ENCODE measurements at places on chromosomes 3 and 15.
A peak's percentile ranks its signal among the peaks of the same experiment; 100 is the strongest.

GRCh38 chr3:86890741-86891396 lies 100.1 kb downstream of the VGLL3 start:
- DNase-seq, result no peak

DNA sequence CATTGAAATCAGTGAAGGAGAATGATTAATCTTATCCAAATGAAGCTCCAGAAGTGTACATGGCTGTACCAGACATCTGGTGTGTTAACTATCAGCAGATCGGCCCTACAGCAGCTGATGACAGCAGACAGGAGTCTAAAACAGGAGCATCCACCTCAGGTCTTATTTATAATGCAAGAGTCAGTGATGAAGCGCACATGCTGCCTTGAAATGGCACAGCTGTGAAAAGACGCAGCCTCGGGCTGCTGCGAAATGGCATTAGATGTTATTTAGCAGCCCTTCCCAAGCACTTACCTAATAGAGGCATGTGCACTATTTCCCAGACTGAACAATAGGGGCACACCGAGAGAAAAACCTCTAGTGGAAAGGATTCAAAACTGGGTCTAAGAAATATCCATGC lies 472.3 kb upstream of the CBLB start:
- DNase-seq, result no peak

- DNase-seq, result no peak
These were observed 83.8 kb downstream of the APBA2 start for GRCh38 chr15:28969511-28970085.

DNA sequence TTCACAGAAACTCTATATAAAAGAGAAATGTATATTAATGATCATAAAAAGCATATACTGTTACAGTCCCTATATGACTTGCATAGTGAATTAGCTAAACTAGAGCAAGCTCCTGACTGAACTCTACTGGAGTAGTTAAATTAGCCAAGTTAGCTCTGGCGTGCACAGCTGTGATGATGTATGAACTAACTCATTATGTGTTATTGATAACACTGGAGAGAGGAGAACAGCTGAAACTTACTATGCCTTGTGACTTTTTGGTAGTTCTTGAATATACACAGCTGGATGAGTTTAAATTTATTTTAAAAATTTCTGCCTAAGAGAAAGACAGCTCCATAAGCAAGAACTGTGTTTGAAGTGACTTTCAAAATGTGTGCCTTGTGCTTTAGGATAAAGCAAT lies 8.1 kb downstream of the TIPARP start:
- no peak for DNase-seq

GRCh38 chr3:156674911-156675829 lies 780 bp downstream of the TIPARP start:
- DNase-seq, result no peak

DNA sequence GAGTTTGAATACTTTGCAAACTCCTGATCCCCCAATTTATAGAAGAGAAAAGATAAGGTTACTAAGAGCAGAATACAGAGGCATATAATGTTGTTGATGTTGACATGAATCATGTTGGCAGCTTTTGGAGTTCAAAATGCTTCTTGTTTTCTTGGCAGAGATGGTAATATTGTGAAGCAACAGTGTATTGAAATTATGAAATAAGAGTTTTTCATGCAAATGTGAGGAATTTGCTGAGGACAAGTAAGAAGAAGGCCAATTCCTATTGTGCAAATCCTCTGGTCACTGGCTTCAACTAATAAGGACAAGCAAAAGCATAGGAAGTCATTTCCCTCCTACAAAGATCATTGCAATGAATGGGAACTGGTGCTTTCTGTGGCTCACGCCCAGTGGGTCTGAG lies 126.9 kb upstream of the CHL1 start:
- no peak for DNase-seq

- DNase-seq, result no peak
These were observed 147.0 kb upstream of the THRB start for GRCh38 chr3:24641628-24642027.

- DNase-seq, result no peak
These were observed 37.6 kb downstream of the ABTB1 start for GRCh38 chr3:127710155-127710941.

DNA sequence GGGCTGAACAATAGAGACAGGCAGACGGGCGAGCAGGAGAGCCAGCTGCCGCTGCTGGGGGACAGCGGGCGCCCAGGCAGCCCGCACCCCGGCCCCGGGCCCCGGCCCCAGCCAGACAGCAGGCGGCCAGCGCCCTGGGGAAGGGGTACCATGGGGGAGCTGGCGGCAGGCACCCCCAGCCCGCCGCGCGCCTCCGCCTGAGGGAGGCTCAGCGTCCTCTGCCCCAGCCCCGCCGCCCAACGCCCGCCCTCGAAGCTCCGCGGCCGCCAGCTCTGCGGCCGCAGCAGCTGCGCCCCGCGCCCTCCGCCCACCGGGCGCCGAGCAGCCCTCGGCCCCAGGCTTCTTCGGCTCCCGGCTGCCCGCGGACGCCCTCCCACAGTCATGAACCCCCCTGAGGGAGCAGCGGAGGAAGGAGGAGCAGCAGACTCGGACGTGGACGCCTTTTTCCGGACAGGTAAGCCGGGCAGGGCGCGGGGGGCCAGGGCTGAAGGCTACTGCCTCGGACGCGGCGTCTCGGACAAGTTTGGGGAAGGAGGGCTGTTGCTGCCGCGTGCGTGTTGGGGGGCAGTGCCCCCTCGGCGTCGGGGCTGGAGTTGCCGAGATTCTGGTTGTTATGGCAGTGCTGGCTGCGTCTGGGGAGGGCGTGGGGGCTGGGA lies 41.6 kb upstream of the ROPN1 start:
- DNase-seq, result peak; percentile 14

GRCh38 chr15:57460208-57460816 lies 84.0 kb downstream of the CGNL1 start:
- no peak for DNase-seq

GRCh38 chr3:72008226-72008996 lies 223.5 kb upstream of the PROK2 start:
- no peak for DNase-seq

DNA sequence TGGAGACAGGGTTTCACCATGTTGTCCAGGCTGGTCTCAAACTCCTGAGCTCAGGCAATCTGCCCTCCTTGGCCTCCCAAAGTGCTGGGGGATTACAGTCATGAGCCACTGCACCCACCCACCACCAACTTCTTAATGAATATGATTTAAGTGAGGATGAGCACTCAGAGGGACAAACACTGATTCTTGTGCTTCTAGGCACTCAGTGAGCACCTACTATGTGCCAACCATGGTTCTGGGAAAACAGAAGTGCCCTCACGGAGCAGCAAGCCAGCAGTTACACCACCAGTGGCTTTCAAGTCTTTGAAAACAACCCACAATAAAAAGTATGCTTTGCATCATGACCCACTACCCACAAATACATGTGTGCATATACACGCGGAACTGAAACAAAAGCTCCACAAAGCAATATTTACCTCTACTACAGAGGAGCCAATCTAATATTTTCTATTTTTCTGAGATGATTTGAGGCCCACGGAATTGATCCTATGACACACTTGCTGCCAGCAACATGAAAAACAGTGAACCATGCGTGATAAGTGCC lies 91.9 kb downstream of the MEGF11 start:
- no peak for DNase-seq

DNA sequence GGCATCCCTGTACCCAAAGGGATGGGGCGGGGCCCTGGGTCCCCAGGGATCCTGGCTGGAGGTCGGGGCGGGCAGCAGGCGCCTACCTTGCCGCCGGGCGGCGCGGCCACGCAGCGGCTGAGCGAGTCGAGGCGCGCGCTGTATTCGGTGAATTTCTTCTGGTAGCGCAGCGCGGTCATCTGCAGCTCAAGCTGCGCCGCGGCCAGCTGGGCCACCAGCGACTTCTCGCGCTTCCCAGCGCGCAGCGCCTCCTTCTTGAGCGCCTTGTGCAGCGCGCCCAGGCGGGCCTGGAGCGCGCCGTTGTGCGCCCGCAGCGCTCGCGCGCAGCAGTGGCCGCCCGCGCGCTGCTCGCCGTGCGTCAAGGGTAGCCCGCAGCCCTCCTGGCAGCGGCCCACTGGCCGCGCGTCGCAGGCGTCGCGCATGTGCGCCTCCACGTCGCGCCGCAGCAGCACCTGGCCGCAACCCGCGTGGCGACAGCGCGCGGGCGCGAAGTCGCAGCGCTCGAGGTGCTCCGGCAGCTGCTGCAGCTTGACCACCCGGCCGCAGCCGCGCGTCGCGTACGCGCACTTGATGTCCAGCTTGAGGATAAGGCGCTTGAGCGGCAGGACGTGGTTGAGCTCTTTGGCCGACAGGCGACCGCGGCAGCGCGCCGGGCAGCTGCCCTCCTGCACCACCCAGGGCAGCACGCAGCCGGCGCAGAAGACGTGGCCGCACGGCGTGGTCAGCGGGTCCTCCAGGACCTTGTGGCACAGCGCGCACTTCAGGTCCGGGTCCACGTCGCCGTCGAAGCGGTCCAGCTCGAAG lies 522 bp downstream of the PDZRN3 start:
- no peak for DNase-seq

GRCh38 chr3:129256270-129256669 lies 6.9 kb downstream of the COPG1 start:
- DNase-seq, result no peak

DNA sequence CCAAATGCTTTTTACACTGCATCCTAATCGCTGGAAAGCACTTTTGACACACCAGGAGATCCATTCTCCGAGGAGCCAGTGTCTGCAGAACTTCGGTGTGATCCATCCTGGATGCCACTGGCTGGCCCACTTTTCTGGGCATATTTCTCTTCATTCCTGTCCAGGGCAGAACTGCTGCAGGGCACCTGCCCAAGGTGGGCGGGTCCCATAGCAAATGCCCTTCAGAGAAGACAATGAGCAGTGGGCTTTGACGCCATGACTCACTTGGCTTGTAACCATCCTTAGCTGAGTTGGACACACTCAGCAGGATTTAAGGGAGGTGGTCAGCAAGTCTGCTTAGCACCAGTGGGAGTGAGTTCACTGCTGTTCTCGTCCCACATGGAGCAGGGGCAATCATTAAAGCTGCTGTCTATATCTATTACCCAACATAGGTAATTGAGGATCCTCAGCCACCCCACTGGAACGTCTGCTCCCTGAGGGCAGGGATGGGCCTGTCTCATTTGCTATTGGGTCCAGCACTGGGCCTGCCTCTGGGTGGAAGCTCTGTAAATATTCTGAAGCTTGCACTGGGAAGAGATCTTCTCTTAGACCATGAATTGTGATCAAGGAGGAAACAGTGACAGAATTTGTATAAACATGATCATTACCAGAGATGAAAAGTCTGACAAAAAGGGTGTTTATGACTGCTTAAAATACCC lies 112.7 kb upstream of the IQSEC1 start:
- no peak for DNase-seq

GRCh38 chr3:51642462-51642861 lies 28.6 kb upstream of the TEX264 start:
- no peak for DNase-seq

DNA sequence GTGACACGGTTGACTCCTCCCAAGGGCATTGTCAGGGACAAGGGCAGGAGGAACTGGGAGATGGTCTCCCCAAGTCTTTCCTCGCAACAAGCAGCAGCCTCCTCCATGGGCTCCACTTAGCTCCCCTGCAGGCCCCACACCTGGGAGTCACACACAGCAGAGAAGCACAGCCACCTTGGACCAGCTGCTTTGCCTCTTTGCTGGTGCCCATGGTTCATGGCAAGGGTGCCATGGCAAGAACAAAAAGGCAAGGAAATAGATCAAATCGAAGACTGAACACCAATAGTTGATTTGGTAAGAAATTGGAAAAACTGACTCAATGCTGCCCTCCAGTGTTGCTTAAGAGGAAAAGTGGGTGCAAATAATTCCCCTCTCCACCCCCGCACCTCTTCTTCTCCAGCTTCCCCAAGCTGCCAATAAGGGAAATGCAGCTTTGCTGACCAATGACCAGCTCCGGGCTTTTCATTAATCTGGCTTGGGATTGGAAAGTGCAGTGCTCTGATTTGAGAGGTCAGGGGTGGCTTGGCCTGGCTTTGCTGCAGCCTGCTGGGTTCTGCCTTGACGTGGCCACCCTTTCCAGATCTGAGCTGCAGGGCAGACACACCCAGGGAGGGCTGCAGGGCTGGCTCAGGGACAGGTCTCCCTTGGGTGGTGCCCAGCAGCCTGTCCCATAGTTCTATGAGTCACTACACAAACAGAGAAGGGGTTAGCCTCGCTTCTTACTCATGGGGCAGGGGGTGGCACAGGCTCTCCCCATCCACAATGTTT lies 162.0 kb downstream of the KLF13 start:
- DNase-seq, result peak; percentile 81

DNA sequence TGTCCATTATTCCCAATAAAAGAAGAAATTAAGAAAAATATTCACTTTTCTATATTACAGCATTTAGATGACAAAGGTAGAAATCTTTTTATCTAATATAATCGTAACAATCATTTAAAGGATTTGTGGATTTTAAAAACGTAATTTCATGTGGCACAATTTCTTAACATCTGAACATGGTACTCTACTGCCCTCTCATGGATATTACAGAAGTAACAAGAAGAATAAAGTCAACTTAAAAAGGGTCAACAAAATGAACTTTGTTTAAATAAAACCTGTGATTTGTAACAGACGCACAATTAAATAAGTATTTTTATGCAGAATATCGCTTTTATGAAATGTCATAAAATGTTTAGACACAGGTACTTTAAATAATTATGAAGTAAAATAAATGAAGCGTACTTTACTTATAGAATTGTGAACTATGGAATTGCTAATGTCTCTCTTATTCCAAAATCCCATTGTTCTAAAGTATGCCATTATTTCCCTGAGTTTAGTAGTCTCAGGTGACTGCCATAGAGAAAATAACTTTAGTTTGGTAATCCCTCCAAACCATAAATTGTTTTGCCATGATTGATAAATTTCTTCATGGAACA lies 366.8 kb upstream of the ZNF385D start:
- DNase-seq, result no peak

GRCh38 chr15:57878573-57878972 lies 172.1 kb downstream of the POLR2M start:
- DNase-seq, result no peak

DNA sequence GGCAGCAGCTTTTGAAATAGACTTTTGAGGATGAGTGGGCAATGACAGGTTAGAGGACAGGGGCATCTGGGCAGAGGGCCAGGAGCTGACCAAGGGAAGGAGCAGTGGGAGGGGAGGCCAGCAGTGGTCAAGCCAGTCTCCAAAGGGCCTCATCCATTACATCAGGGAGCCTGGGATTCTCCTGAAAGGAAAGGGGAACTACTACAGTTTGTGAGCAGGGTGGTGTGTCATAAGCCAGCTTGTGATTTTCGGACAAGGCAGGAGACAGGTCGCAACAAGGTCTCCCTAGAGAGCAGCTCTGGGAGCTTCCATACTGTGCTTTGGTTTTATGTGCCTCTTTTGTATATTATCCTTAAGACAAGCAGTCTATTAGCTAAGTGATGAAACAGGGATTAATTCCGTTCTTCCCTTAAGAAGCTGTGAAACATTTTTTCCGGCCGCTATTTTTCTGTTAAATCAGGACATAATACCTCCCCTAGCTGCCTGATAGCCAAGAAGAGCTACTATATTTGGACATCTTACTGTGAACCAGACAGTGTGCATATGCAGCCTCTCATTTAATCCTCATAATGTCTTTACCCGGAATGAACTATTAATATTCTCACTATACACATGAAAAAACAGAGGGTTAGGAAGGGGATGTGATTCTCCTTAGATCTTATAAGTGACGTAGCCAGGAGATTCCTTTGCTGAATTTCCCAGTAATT lies 46.4 kb downstream of the C2CD4B start:
- DNase-seq, result no peak

Measured in HTR-8/SVneo (cell line).